ENCODE measurements at places on chromosomes 3 and 15.

DNA sequence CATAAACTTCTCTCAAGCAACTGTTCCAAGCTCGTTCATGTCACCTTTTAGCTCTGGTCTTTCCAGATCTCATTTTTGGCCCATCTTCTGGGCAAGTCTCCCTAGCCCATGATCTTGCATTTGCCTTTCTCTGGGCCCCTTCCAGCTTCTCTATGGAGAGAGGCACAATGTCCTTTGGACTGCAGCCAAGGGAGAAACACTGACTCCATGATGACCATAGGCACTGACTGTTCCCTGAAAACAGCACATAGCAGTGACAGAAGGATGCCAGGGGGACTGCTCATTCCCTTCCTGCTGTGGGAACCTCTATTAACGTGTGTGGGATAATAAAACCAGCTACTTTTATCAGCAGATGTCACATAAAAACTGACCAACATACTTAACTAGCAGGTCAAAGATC lies 60.3 kb downstream of the STRIT1 start:
- peak; percentile 94 for DNase-seq

GRCh38 chr3:29412110-29412509 lies 131.2 kb downstream of the RBMS3 start:
- DNase-seq, result no peak

DNA sequence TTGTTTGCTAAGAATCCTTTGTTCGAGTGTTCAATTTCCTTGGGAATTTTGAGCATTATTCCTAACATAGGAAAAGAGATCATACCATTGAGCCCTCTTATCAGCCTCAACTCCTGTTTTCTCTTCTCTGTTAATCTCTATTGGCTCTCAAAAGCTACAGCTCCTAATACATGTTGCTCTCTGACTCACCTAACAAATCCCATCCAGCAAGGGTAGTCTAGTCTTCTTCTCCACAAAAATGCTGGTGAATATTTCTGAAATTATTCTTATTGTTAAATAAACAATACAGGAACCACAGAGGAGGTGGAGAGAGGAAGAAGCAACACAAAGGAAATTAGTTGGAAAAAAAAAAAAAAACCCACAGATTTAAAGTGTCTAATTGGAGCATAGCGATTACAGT lies 325.8 kb upstream of the NAALADL2 start:
- DNase-seq, result peak; percentile 6

DNA sequence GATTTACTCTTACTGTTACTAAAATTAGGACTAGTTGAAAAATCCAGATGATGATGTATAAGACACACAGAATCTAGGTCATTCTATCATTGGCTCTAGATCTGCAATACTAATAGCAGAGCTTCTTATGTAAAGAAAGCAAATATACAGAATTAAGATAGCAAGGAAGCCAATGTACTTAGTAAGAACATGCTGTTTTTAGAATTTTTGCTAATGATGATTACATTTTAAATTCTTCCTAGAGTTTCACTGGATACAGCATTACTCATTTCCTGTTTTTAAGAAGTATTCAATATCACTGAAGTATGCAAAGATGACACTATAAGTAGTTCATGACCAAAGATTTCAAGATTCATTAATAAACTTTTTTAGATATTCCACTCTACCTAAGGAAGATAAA lies 60.7 kb downstream of the CFAP20DC start:
- peak; percentile 59 for DNase-seq

GRCh38 chr3:153835540-153835939 lies 285.6 kb upstream of the ARHGEF26 start:
- DNase-seq, result no peak

DNA sequence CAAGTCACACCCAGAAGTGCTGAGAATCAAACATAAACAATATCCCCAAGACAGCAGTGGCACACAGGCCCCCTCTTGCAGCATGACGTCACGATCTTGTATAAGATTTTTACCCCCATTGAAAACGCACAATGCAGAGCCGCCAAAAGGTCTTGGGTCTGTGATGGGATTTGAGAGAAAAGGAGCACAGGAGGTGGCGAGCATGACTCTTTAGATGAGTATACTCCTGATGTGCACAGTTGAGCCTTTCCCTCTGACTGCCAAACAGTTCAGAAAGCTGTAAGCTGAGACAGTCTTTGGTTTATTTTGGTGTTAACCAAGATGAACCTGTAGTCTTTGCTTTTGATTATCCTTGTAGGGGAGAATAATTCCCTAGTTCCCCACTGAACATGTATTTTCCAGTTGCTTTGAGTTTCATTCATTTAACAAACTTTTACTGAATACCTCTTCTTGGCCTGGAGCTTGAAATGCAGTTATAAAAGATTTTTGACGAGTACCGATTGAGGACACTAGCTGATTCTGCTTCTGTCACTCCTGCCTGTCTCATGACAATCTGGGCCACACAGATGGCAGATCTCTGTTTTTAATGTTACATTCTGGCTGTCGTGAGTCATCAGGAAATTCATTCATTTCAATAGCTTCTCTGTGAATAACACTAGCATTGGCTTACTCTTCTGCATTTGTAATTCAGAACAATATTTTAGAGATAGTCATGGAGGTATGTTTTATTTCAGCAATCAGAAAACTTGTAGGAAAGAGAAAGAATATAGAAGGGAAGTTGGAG lies 28.9 kb downstream of the CFAP91 start:
- DNase-seq, result peak; percentile 4

DNA sequence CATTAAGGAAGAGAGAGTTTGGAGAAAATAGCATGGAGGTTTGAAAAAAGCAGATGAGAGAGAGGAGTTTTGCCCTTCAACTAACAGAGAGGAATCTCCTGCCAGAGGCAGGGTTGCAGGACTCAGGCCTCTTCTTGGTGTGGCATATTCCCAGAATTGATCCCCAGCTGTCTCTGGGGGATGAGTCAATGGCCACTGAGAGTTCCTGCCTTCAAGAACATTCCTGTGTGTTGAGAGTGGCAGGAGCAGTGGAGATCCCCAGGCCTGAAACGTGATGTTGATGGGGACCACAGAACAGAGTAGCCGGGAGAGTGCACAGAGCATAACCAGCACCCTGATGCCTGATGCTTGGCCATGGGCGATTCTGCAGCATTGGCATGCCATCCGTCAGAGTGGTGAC lies 348.4 kb upstream of the THBS1 start:
- DNase-seq, result peak; percentile 73

- no peak for DNase-seq
Observed at GRCh38 chr15:66188464-66188863, 65.1 kb downstream of the MEGF11 start.
